Activated T-helper 1 cell treated with Interleukin-2 at 50 U/mL for 16 hours (primary cell): ENCODE measurements at places on chromosomes 6 and 20.

DNA sequence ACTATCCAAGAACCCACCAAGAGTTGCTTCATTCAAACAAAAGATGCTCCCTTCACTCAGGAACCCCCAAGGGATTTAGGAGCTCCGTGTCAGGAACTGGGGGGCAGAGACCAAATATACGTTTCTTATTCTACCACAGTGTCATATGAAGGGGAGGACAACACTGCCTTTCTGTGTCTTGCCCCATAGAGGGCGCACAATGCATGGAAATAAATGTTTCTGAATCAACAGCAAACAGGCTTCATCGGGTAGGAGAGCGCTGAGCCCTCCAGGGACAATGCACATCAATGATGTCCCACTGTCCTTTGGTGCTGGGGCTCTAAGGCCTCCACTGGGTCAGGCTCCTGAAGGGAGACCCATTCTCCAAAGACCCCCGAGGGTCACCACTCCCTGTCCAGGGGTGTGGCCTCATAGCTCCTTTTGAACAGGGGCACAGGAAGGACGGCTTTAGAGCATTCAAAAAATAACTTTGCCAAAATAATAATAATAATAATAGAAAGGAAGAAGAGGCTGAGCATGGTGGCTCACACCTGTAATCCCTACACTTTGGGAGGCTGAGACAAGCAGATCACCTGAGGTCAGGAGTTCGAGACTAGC, 31.1 kb downstream of the PLG start:
- no peak for DNase-seq

GRCh38 chr20:2221921-2222320, 73.9 kb upstream of the TGM3 start:
- DNase-seq, result no peak

DNA sequence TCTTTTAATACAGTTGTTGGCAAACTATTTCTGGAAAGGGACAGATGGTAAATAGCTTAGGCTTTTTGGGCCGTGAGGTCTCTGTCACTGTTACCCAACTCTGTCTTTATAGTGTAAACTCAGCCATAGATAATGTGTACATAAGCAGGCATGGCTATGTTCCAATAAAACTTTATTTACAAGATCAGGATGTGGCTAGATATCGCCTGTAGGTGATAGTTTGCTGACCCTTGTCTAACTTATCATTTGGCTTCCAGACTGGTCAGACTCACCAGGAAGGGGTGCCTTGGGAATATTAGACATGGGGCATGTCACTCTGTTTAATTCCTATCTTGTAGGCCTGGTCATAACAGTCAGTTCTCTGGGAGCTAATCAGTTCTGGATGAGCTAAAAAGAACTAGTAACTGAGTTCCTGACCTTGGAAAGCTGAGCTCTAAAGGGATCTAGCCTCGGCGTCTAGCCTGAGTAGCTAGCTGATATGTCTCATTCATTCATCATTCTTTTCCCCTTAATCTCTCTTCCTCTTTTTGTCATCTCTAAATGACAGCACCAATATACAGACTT, 163.6 kb downstream of the SLC16A10 start:
- DNase-seq, result no peak

GRCh38 chr20:11949711-11950110, 32.0 kb downstream of the BTBD3 start:
- no peak for DNase-seq

DNA sequence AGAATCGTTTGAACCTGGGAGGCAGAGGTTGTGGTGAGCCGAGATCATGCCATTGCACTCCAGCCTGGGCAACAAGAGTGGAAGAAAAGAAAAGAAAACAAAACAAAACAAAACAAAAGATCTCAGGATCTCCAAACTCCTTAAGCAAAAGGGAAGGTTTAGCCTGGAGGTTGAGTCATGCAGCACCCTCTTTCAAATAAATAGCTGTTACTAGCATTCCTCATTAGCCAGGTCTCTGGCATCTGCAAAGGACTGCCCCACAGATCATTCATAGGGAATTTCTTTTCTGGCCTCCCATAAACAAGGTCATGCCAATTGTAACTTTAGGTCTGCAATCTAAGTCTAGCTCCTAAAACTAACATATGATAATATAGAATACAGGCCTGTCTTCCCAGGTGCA, 37.2 kb downstream of the EDN1 start:
- no peak for DNase-seq
